Stimulated activated CD4-positive, alpha-beta T cell treated with anti-CD3 and anti-CD28 coated beads, TNF-alpha, amount 100 ng/mL, for 4 hours (primary cell): ENCODE measurements at places on chromosomes 6 and 20.

- no peak for DNase-seq
Observed at GRCh38 chr6:88480816-88481215, 314.7 kb upstream of the CNR1 start.

DNA sequence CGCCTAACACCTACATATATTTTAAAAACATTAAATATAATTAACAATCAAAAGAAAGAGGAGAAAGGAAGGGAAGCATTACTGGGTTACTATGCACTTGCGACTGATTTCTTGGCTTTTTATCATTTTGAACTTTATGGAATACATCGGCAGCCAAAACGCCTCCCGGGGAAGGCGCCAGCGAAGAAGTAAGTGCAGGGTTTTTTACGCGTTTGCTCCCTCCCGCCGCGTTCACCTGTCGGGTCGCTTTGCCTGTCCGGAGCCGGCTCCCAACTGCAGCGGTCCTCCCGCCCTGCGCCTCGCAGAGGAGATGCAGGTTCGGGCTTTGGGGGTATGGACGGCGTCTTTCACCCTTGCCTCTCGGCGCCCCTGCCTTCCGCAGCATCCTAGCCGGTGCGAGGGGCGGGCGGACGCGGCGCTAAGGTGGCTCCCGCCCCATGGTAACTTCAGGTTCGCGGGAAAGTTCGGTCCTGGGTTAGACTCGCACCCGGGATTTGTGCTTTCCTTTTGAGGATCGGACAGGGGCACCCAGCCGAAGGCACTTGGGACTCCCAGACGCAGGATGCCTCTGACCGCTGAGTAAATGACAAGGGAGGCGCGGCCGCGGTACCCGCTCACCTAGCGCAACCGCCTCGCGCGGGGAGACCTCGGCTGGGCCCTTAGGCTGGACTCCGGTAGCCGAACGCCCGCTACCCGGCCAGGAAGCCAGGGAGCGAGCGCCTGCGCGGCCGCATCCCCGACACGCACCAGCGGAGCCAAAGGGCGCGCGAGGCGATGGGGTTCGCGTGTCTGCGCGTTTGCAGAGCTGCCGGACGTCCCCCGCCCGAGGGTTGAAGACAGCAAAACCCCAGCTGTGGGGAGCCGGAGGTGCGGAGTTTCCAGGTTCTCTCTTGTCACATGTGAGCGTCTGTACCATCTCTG lies 891 bp downstream of the RSPO3 start:
- no peak for DNase-seq

DNA sequence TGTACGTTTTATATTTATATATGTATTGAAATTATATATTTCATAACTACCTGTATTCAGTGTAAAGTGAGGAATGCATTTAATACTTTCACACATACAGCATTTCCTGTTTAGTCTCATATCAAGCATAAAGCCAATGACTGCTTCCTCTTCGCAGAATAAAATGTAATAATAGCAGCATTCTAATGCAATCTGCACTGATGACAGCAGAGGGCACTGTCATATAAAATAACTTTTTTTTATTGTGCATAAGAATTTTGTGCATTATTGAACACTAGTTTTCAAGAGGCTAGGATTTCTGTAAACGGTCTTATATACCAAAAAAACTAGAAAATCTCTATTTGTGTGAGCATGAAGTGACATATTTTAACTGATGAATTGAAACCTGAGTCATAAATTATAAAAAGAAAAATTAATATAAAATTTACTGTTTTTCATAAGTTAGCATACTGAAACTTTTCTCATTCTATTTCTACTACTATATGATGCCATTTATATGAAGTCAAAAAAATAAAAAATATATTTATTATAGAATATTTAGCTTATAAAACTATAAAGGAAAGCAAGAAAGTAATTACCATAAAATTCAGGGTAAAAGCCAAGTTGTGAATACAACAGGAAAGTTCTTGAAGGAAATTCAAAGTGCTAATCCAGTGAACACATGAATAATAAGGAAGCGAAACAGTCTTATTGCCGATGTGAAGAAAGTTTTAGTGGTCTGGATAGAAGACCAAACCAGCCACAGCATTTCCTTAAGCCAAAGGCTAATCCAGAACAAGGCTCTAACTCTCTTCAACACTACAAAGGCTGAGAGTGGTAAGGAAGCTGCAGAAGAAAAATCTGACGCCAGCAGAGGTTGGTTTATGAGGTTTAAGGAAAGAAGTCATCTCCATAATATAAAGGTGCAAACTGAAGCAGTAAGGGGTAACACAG lies 36.3 kb downstream of the RNF146 start:
- peak; percentile 17 for DNase-seq

DNA sequence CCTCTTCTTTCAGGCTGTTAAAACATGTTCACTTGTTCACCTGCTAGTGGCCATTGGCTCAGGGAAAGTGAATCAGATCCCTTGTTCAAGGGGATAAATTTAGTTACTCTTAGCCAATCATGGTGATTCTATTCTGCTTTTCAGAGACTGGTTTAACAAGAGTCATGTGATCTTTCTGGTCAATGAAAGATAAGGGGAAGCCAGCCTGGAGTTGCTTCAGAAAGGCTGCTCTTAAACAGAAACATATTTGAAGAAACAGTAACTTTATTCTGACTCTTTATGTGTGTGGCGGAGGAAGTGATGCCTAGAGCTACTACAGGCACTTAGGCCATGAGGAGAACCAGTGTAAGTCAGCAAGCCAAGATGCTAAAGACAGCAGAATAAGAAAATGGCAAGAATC lies 28.1 kb upstream of the AHI1 start:
- no peak for DNase-seq

DNA sequence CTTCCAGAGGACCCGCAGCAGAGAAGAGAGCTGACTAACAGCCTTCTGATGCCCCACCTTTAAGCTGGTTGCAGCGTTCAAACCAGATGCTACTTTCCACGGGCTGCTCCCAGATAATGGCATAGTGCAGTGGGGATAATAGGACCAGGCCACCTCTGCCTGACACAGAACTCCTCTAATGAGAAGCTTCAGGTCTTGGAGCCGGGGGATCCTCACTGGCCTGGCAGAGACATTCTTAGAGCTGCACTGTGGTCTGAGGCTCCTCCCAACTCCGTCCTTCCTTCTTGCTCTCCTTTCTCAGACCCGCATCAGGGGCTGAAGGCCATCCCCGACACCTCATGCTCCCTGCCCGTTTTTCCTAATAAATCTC lies 206.6 kb upstream of the MARCKS start:
- no peak for DNase-seq

DNA sequence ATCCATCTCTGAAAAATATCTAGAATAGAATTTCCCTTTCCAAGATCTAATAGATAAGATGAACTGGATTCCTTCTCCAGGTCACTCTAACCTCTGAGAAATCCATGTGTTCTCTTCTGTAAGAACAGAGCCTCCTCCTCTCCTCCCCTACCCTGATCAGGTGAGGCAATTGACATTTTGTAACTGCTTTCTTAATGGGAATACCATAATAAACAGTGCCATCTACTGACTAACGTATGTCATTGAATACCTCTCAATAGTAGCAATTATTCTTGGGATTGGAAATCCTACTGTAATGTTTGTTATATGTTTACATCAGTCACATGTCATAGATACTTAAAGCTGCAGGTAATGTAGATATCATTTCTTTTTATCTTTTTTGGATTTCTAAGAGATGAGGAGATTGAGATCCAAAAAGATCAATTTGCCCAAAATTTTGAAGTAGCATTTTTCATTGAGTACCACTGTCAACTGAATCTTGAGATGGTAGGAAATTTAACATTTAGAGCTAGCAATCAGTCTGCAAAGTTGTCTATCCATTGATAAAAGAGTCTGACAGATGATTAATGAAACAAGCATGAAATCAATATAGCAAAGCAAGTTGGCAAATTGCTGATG lies 365.8 kb upstream of the HSF2 start:
- DNase-seq: no peak

GRCh38 chr6:109701221-109701620 lies 10.1 kb downstream of the FIG4 start:
- DNase-seq: no peak

DNA sequence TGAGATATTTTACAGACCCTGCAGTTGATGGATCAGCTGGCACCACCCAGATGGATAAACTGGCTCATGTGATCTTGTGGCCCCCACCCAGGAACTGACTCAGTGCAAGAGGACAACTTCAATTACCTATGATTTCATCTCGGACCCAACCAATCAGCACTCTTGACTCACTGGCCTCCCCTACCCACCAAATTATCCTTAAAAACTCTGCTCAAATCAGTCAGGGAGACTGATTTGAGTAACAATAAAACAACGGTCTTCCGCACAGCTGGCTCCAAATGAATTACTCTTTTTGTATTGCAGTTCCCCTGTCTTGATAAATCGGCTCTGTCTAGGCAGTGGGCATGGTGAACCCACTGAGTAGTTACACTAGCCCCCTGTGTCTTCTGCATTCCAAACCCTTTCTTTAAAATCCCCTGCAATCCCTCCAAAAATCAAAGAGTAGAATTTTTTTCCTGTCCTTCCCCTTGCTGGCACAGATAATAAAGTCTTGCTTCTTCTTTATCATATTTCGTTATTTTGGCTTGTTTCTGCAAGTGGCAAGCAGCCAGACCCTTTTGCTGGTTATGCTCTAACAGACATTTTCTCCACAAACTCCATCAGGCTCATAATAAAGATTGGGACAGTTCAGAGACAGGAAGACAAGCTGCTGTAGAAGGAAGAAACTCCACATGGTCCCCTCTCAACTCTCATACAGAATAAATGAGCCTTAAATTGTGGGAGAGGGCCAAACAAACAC lies 48.3 kb downstream of the OR2B6 start:
- DNase-seq: no peak

- no peak for DNase-seq
Observed at GRCh38 chr6:30554962-30555815, 1.1 kb downstream of the GNL1 start.

GRCh38 chr6:150176152-150176551 lies 33.3 kb downstream of the PPP1R14C start:
- DNase-seq: no peak

GRCh38 chr6:53309059-53309900 lies 39.5 kb downstream of the ELOVL5 start:
- DNase-seq: no peak
